ENCODE measurements at places on chromosomes 13 and 19.

- DNase-seq = peak; percentile 12
These were observed 19.9 kb downstream of the TINCR start for GRCh38 chr19:5547881-5548280.

DNA sequence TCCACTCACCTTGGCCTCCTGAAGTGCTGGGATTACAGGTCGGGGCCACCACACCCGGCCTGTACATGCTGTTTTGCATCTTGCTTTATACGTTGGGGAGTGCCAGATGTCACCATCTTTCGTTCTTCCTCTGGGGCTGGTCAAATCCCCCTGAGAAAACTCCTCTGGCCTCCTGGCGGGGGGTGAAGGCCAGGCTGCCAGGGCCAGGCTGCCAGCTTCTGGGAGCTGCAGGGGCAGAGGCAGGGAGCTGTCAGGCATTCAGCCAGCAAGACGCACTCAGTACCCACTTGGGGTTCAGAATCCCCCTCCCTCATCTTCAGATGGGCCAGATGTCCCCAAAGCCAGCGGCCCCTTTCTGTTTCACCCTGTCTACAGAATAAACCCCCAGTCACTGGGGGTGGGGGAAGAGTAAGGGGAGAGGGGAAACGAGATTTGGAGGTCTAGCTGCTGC lies 16.1 kb downstream of the ZSWIM9 start:
- DNase-seq = no peak

- DNase-seq = no peak
These were observed 138.6 kb downstream of the MIPEP start for GRCh38 chr13:23750383-23751121.

DNA sequence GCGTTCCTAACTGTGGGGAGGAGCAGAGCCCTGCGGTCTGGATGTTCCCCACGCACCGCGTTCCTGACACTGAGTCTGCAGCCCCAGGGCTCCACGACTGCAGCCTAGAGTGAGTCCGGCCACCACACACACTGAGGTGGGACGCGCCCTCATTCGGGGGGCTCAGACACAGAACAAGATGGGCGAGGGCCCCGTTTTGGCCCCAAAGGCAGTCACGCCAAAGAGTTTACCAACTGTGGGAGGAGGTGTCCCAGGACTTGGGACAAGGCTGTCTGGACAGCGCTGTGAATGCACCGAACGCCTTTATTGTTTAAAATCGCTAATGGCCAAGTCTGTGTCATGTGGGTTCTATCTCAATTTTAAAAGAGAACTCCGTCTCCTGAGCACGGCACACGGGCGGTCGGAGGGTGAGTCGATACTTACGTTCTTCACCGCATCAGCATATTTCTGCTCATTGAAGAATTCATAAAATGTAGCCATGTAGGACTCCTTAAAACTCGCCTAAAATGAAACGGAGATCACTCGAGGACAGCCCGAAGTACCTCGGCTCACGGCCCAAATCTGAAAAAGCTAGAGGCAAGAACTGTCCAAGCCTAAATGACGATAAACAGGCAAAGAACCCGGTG lies 35.2 kb upstream of the C13orf46 start:
- no peak for DNase-seq

GRCh38 chr13:77460195-77460594 lies 75.3 kb upstream of the SCEL start:
- no peak for DNase-seq

- no peak for DNase-seq
These were observed 1355.0 kb downstream of the OLFM4 start for GRCh38 chr13:54383604-54384003.

DNA sequence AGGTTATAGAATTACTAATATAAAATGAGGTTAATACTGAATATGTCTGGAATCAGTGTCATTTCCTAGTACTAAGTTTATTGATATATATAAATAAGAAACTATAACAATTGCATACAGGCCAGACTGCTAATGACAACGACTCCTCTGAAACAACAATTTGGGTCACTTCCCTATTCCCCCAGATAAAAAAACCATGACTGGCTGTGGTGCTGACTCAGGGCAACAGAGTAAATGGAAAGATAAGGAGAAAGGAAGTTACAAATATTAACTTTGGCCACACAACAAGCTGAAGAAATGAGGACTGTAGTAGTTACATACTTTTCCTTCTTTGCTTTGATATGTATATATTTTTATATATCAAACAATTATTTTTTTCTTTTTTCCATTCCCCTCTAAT lies 263.7 kb upstream of the PCDH9 start:
- no peak for DNase-seq

DNA sequence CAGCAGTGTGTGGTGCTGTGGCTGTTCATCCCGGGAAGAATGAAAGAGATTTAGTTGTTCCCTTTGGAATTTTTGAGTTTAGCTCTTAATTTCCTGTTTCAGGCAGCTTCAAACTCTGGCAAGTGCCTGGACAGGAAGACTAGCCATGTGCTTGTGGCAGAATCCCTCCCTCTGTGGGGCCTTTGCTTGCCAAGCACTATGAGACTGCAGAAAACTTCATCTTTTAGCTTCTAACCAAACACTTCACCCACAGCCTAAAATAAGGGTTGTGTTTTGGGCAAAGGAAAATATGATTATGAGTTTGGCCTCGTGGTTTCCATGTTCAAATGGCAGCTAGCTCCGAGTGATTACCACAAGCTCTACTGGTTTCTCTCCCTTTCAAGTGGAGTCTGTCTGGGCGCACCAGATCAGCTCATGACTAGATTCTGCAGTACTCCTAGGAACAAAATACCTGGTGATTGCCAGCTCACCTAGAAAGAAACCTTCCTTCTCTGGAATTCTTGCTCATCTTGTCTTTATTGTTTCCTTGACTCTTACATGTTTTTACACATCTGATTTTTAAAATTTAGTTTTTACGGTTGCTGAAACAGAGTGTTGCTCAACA lies 707.5 kb downstream of the SLITRK6 start:
- DNase-seq = no peak

- DNase-seq = no peak
These were observed 47.9 kb downstream of the DCT start for GRCh38 chr13:94431574-94431973.

DNA sequence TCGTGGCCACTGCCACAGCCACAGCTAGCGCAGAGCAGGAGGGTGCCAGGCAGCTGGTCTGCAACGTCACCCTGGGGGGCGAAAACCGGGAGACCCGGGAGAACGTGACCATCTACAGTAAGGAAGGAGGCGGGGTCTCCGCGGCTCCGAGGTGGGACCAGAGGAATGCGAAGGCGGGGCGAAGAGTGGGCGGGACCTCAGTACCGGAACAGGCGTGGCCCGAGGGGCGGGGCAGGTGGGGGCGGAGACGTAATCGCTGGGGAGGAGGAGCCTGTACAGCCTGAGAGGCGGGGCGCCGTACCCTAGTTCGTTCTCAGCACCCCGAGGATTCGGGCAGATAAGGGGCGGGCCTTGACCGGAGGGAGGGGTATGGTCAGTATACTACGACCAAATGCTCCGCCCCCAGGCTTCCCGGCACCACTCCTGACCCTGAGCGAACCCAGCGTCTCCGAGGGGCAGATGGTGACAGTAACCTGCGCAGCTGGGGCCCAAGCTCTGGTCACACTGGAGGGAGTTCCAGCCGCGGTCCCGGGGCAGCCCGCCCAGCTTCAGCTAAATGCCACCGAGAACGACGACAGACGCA lies 2.5 kb downstream of the ICAM5 start:
- peak; percentile 72 for DNase-seq

DNA sequence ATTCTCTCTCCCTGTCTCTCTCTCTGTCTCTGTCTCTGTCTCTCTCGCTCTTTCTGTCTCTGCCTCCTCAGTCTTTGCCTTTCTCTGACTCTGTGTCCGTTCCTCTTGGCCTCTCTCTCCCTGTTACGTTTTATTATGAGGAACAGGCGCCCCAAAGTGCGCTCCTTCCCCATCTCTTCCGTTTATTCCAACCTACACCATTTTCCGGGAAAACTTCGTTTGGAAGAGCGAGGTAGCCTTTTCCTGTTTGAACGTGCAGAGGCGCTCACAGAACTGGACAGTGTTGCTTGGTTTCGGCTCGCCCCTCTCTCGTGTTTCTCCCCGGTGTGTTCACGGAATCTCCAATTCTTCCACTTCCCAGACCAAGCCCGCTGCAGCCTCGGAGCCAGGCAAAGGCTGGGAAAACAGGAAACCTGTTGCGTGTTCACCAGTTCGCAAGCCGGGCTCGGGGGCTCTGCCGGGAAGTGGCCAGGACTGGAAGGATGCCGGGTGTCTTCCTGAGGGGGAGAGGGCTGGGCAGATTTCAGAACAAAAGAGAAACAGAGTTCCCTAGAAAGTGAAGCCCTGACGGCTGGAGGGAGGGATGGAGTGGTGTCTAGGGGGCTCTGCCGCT lies 605 bp downstream of the TMEM255B start:
- no peak for DNase-seq

Measured in stimulated activated CD4-positive, alpha-beta T cell treated with anti-CD3 and anti-CD28 coated beads, Interleukin-2, amount 100 ng/mL, for 24 hours (primary cell).